ENCODE measurements at places on chromosomes 2 and 18.
A peak's percentile ranks its signal among the peaks of the same experiment; 100 is the strongest.

DNA sequence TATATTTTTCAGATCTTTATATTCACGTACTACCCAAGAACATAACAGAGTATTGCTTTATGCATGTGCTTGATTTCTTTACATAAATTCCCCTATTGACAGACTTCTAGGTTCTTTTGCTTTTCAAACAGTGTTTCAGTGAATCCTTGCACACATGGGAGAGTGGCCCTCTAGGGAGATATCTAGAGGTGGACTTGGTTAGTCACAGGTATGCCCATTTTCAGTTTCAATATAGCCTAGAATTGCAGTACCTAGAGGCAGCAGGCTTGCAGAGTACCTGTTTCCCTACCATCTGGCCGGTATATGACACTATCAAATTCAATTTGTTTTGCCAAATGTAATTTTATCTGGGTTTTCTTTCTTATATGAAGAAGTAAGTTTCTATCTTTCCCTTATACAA, 36.8 kb downstream of the EML6 start:
- DNase-seq = no peak

GRCh38 chr2:133596701-133597393, 28.6 kb upstream of the NCKAP5 start:
- DNase-seq = no peak

DNA sequence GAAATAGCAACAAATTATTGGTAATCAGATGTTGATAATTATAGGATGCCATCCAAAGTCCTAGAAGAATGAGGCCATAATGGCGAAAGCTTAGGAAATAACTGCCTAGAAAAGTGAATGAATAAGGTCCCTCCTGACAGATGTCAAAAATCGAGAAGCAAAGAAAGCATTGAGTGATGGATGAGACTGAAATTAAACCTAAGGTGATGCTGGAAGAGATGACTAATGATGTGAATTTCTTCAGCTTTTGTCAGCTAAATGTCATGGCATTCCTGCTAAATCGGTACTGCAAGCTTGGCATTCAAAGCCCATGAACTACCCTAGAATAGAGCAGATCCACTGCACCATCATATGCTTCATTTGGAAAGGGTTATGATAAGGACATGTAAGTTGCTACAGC, 74.8 kb upstream of the RGPD4 start:
- no peak for DNase-seq

DNA sequence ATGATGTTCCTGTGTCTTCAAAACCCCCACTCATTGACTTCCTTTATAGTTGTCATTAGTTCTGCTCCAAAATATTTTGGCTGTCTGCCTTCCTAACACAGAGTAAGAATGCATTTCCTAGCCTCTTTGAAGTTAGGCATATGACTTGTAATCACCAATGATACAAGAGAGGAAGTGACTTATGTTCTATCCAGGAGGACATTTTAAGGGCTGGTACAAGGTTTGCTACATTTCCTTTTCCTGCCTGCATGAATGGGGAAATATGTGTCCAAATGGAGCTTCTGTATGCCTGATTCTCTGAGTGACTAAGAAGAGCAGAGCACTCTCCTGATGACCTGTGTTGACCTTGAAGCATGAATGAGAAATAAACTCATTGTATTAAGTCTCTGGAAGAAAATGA, 115.1 kb downstream of the PLCL1 start:
- DNase-seq = peak; percentile 71
